Posterior vena cava (tissue), 2 donors: ENCODE measurements at places on chromosomes 5 and 9. TPM values are rescaled to one million over a fixed set of nuclear protein-coding genes. Genes with fewer than 3 reads are reported as not detected.

RARS1 gene
- 55.9 TPM for total RNA-seq

- DNase-seq: no peak
Observed at GRCh38 chr5:4980201-4980600, 159.9 kb upstream of the ADAMTS16 start.

- peak; percentile 70 for DNase-seq
Observed at GRCh38 chr9:91736311-91736710, 213.7 kb downstream of the ROR2 start.

DNA sequence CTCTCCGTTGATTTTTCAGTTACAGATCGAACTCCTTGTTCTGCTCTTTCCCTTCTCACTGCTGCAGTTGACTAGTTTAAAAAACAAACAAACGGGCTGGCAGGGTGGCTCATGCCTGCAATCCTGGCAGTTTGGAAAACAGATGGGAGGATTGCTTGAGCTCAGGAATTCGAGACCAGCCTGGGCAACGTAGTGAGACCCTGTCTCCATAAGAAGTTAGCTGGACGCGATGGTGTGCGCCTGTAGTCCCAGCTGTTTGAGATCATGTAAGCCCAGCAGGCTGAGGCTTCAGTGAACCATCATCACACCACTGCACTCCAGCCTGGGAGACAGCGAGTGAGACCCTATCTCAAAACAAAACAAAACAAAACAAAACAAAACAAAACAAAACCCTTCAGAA is 51.4 kb upstream of the NCS1 start:
- DNase-seq: no peak

DNA sequence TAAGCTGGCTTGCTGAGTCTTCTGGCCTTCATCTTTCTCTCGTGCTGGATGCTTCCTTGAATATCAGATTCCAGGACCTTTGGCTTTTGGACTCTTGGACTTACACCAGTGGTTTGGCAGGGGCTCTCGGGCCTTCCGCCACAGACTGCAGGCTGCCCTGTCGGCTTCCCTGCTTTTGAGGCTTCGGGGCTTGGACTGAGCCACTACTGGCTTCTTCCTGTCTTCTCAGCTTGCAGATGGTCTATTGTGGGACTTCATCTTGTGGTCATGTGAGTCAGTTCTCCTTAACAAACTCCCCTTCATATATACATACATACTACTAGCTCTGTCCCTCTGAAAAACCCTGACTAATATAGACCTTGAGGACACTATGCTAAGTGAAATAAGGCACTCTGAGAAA is 78.3 kb upstream of the SSBP2 start:
- no peak for DNase-seq

DNA sequence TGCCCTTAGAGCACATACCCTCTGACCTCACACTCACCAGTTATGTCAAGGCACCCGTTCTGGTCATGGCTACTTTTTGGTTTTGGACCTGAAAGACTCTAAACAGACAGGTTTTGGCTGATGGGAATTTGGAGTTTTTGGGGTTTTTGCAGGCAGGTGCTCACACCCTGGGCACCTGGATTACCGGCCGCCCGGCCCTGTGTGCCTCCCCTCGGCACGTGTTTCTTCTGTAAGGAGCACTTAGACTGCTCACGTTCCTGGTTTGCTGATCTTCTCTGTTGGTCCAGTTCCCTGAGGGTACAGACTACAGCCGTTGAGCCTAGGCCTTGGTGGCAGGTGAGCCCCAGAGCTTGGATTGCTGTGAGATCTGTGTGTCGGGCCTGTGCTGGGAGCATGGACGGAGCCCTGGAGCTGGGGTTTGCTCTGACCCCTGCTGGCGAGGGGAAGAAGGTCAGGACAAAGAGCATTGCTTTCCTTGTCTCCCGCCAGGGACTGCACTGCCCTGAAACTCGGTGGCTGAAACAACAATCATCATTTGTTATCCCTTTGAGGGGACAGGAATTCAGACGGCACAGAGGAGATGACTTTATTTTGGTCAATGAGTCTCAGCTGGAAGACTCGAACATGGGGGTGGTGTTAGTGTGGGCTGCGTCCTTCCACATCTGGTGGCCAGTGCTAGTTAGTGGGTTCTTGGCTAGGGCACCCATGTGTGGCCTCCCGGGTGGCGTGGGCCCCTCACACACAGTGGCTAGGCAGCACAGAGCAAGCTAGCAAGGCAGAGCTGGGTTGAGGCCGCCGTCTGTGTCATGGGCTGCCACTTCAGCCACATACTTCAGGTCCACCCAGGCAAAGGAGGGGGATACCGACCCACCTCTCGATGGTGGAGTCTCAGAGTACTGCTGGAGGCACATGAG is 76.4 kb downstream of the EHMT1 start:
- DNase-seq: peak; percentile 84

- no peak for DNase-seq
Observed at GRCh38 chr5:135032999-135033861, 798 bp downstream of the PITX1 start.

GRCh38 chr5:172444110-172444510 is 10.2 kb downstream of the SH3PXD2B start:
- DNase-seq: no peak
